ENCODE measurements at places on chromosomes 3 and 15.

DNA sequence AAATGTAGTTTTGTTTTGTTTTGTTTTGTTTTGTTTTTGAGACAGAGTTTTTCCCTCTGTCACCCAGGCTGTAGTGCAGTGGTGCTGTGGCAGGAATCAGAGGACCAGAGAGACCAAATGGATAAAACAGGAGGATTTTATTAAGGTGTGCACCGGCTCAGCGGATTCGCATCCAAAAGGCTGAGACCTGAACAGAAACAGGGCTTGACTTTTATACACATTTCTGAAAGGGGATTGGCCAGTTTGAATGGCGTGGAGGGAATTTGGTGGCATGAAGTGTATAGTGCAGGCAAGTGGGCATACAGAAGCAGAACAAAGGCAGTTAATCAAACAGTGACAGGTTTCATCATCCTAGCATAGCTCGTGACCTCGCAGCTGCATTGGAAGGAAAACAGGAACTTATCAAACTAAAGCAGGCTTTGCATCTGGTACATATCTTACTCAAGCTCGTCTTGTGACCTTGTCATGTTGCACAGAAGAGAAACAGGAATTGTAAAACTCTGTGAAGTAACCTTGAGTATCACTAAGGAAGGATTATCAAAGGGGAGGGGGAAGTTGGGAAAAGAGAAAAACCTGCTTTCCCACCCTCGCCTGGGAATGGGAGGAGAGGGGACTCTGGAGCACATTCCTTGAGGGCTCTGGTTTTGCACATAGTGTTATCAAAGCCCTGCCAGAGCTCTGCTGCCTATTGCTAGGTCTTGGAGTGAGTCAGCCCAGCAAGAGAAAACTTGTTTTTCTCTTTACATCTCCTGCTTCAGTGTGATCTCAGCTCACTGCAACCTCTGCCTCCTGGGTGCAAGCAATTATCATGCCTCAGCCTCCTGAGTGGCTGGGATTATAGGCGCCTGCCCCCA, 38.5 kb downstream of the C3orf62 start:
- DNase-seq: no peak

- DNase-seq: no peak
Observed at GRCh38 chr3:40191850-40192448, 117.6 kb upstream of the EIF1B start.

DNA sequence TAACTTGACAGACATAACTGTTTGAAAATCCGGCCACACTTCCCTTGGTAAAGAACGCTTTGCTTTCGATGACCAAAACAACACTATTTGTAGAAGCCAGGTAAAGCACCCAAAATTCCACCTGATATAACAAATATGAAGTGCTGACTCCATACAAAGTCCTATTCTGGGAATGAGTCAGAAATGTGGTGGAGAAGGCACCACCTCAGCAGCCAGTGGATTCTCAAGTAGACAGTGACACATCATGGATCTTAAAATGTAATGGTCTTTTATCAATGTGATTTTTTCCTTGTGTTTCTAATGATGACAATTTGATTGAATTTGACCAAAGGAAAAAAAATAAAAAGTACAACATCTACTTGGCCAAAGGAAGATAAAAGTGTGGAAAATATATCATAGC, 135.0 kb upstream of the WNT5A start:
- DNase-seq: no peak

DNA sequence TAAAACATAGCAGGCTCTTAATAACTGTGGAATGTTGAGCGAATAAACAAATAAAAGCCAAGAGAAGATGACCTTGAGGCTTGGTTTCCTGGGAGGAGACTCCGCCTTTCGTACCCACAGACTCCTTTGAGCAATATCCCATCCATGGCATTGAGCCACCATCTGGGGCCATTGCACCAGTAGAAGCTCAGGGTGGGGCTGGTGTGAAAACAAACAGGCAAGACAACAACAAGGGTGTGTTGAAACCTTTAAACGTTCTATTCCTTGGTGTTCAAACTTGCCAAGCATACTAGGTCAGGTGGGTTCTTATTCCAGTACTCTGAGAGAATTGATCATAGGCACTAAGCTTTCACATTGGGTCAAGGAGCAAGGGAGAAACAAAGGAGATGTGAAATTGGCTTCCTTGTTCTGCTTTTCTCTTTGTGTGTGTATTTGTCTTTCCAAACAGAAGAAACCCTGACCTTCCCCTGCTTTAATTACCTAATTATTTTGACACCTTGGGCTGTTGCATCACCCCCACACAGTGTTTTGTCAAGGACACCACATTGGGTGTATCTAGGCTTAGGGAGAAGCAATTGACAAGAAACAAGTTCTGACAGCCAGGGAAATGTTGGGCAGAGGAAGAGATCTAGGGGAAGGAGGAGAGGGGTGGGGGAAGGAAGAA, 105.1 kb upstream of the BCL6 start:
- DNase-seq: no peak

DNA sequence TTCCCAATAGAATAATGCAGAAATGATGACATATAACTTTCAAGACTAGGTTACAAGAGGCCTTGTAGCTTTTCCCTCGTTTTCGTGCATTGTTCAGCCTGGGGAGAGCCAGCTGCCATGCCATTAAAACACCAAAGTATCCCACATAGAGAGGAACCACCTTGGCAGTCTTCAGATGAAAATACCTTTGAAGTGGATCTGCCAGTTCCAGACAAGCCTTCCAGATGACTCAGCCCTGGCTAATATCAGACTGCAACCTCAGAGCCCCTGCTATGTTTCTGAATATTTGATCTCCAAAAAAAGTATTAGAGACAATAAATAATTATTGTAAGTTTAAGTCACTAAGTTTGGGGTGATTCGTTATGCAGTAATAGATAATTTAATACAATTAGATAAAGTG, 294.3 kb upstream of the GBE1 start:
- DNase-seq: no peak

All from esophagus squamous epithelium (tissue), 5 donors.